Vagina (tissue), 2 donors: ENCODE measurements at places on chromosomes 1 and 21.

DNA sequence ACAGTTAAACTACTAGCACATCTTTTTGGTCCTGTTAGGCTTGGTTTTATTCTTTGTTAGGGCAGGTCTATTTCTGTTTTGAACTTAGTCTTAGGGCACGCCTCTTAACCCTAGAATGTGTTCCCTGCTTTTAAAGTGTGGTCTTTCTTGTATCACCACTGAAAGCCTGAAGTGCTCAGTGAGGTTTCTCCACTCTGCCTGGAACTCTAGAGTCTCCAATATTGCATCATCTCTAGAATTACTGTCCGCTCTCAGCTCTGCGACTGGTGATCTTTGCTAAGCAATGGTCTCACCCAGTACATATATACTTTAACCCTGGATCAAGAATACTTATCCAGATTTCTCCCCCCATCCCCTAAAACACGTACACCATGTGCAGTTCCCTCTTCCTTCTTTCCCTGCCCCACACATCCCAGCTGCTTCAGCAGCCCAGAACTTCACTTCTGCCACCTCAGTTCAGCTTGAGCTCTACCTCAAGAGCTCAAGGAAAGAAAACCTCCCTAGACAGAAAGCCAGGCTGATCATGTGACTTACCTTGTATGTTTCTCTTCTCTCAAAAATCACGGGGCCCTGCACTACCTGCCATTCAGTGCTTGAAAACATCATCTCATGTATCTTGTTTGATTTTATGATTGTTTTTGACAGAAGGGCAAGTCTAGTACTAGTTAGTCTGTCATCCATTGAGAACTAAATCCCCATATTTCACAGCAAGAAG, 59.9 kb downstream of the TENT5C start:
- DNase-seq: no peak

- DNase-seq: no peak
These were observed 1.7 kb downstream of the MORN1 start for GRCh38 chr1:2389644-2390043.

GRCh38 chr1:28882009-28882628, 32.2 kb upstream of the EPB41 start:
- no peak for DNase-seq

DNA sequence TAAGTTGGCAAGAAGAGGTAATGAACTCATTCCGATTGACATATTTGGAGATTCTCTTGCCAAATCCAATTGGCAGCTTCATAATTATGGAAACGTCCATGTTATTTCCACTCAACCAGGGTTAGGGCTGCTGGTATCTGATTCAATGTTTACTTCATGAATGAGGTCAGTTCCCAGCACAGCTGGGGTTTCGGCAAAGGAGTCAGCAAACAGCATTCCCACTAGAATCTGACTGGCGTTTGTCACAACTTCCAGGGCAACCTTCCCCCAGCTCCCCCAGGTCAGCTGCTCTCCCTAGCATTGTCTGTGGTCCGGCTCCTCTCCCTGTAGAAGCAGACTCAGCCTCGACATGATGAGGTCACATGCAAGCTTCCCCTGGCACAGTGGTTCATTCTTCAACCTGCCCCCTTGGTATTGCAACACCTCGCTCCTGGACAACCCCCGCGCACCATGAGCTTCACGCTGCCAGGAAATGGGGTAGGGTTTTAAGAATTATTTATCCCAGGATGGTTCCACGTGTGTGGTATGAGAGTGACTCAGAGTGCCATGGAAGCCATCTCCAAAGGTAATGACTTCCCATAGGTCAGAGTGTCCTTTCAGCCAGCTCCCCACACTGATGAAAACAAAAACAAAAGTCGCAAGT, 100.7 kb upstream of the SLC25A33 start:
- no peak for DNase-seq

- no peak for DNase-seq
These were observed 8.0 kb downstream of the USP48 start for GRCh38 chr1:21774835-21775549.

GRCh38 chr1:61604684-61605083, 120.3 kb downstream of the TM2D1 start:
- no peak for DNase-seq

- DNase-seq: no peak
These were observed 187.7 kb downstream of the SDCCAG8 start for GRCh38 chr1:243443557-243443956.

DNA sequence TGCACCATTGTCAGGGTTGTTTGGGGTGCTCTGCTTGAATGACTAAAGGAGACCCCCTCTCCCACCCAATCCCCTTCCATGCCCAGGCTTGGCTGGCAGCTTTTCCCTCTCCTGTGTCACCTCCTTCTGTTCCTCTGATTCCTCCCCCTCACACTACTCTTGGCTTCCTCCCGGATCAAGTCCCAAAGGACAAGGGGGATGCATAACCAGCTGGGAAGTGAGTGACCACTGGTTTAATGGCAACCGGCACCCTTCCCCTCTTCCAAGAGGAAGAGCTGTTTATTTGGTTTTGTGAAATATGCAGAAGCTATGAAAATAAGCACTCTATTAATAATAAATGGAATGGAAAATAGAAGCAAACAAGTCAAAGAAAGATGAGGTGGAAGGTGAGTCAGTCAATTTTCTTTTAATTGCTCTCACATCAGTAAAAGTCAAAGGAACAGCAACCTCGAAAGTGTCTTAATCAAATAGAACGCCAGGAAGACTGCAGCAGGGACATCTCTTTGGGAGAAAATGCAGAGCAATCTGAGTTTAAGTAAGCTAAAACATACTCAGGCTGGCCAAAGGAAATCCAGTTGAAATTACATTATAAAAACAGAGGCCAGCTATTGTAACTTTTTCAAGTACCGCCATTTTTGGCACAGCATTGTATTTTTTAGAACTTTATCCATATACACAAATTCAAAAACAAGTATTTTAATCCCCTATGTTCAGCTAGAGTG, 322.5 kb downstream of the SIPA1L2 start:
- DNase-seq: no peak

DNA sequence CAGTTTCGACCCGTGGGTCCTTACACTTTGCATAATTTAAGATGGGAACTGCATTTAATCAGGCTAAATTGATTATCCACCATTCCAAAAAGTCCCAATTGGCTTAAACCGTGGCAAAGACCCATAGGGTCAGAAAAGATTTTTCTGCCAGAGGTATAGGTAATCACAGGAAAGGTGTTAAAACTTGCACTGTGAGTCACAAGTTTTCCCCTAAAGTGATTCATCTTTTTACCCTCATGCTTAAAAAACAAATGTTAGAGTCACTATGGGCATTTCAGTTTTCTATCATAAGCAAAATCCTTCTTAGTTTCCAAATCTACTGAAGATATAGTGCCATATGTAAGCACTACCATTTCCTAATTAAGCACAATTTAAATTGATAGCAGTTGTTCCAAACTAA, 1079.8 kb downstream of the ADGRL2 start:
- DNase-seq: no peak

DNA sequence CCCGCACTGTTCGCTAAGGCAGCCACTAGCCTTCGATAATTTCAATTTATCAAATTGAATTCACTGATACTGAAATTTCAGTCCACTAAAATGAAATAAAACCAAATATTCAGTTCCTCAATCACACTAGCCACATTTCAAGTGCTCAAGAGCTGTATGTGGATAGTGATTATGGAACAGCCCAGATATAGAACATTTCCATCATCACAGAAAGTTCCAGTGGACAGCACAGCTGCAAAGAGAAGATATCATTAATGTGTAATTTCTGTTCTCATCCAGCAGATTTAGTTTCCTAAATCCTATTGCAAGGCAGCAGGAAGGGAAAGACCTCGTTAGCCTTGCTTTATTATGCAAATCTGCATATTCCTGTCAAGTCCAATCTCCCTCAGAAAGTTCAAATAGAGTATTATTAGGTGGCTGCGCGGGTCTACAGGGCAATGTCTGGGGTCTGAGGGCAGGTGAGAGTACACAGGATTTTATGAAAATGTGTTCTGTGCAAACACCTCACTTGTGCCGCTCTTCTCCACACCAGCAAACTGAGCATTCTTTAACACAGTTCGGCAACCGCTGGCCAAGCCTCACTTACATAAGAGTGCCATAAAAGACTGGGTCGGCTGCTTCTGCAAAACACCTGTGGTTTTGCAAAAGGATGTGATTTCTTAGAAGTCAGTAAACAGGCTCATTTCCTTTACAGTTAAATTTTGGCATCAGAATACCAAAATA, 22.4 kb downstream of the CAPZB start:
- DNase-seq: no peak

DNA sequence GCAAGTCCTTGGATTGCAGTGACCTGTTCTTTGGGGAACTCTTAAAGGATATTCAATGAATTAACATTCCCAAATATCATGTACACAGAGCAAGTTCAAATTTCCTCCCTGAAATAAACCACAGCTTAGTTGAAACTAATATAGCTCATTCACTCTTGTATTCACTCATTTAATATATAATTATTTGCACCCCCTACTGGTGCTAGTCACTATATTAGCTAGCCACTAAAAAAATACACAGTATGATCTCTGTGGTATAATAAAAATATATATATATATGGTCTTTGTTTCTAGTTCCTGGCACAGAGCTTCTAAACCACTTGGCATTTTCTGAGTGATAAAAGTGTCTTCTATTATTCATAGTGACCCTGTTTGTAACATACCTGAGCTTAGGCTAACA, 177.3 kb upstream of the LYPLAL1 start:
- no peak for DNase-seq

DNA sequence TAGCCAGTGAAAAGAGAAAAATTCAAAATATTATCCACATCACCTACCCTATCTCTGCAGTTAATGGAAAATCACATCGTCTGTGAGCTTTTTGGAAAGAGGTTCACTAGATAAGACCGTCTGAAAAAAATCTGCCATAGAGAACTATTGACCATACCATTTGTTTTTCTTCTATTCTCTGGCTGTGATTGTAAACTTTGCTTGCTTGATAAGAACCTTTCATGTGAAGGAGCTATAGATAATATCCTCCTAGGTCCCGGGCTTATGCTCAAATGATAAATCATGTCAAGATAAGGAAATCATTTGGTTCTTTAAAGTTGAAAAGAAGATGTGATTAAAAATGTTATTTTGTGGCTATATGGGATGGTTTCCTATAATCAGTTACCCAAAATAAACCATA, 369.9 kb downstream of the SIPA1L2 start:
- no peak for DNase-seq

DNA sequence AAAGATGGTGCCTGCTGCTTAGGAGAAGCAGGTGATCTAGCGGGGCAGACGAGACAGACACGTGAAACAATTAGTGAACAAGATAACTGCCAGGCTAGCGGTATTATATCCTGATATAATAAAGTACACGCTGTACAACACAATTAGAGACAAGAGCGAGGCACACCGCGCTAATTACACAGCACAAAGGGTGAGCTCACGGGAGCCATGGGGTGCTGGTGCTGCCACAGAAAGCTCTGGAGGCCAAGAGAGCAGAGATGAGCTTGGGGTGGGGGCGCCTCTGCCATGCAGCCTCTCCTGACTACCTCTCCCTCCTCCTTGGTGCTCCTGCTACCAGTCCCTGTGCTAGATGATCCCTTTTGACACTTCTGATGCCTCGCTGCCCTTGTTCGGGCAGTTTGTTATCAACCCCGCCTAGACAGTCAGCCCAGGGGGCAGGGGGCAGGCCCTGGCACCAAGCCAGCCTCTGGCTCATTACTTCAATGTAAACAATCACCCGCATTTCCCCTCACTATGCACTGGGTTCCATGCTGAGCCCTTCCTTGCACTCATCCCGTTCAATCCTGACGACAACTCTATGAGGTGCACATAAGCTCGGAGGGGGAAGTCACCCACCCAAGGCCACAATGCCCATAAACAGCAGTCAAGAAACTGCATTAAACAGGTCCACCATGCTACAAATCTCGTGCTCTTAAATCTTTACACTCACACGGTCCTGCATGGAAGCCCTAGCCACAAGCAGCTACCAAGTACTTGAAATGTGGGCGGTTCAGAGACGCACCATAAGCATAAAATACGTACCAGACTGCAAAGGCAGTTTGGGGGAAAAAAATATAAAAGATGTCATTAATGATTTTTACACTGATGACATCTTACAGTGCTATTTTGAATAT, 103.0 kb downstream of the SSBP3 start:
- DNase-seq: no peak

- no peak for DNase-seq
These were observed 82.4 kb downstream of the ZMYM4 start for GRCh38 chr1:35350872-35351271.

- DNase-seq: no peak
These were observed 8.2 kb downstream of the LPAR3 start for GRCh38 chr1:84884671-84885389.

GRCh38 chr1:27478098-27478497, 11.9 kb downstream of the WASF2 start:
- DNase-seq: no peak

DNA sequence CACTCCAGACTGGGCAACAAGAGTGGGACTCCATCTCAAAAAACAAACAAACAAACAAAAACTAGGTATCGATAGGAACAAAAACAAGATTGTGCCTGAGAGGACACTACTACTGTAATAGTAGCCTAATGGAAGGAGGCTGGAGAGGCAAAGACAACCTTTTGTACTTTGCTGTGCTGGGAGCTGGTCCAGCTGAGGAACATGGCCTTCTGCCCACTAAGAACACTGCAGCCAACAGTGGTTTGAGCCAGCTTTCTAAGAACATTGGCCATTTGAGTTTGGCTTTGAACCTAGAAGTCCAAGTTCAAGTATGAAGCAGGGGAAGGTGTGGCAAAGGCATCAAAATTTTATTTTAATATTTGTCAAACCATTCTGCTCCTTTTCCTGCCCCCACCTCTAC, 22.7 kb upstream of the RGS8 start:
- no peak for DNase-seq

- DNase-seq: no peak
These were observed 652 bp downstream of the SNAPIN start for GRCh38 chr1:153659175-153659534.

- DNase-seq: no peak
These were observed 12.5 kb upstream of the REN start for GRCh38 chr1:204178487-204179281.

GRCh38 chr1:186213225-186213607, 161.8 kb downstream of the TPR start:
- DNase-seq: no peak

- no peak for DNase-seq
These were observed 604.8 kb upstream of the ADAMTS5 start for GRCh38 chr21:27571706-27572105.

DNA sequence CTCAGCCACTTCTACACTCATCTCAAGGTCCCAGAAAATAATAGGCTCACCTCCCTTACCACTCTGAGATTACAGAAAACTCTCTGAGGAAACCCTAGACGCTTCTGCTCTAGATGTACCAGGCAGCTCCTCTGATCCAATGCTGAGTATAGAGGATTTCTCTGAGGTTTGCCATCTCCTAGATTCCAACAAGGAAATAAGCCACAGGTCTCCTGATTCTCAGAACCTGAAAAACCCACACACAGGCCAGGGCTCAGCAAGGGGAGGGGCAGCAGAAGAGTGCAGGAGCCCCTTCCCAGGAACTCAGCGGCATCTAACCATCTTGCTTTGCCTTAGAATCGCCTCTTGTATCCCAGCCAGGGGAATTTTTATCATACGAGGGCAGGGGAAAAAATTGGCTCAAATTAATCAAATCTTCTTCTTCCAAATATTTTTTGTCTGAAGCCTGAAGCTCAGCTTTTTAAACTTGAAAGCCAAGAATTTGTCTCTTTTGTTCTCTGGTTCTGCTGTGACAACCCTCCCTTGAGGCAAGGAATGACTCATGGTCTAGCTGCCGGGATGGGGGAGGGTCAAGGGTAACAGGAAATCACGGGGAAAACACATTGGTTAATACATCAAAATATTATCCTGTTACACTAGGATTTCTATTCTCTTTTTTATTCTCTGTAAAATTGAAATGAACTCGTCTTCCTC, 30.8 kb downstream of the GORAB start:
- no peak for DNase-seq
